ENCODE measurements at places on chromosomes 11 and 22.

GRCh38 chr11:102061276-102061675, 14.0 kb downstream of the CFAP300 start:
- no peak for DNase-seq

- DNase-seq = no peak
Observed at GRCh38 chr11:11065396-11065795, 207.5 kb upstream of the ZBED5 start.

GRCh38 chr11:117457031-117457785, 129.6 kb downstream of the CEP164 start:
- DNase-seq = no peak

GRCh38 chr22:37212174-37212906, at the start of gene SSTR3:
TSS of gene SSTR3 (minus strand) at chr22:37212477. CDS start at chr22:37207803, 4,674 bp downstream.
- DNase-seq = no peak

DNA sequence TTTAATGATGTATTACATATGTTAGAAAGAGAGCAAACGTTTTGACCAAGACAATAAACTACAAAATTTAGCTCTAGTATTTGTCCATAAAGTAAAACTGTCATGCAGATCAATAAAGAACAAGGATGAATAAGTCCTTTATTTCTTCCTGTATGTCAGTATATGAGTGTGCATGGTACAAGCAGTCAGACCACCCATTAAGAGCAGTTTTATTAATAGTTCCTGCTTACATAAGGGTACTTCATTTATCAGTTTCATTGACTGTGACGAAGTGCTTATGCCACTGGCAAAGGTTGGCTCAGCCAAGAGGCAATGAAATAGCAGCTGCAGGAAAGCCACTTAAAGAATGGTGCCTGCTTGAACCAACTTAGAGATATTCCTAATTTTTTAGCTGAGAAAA, 913.0 kb upstream of the CNTN5 start:
- no peak for DNase-seq

- no peak for DNase-seq
Observed at GRCh38 chr11:112784323-112785073, 176.7 kb upstream of the NCAM1 start.

DNA sequence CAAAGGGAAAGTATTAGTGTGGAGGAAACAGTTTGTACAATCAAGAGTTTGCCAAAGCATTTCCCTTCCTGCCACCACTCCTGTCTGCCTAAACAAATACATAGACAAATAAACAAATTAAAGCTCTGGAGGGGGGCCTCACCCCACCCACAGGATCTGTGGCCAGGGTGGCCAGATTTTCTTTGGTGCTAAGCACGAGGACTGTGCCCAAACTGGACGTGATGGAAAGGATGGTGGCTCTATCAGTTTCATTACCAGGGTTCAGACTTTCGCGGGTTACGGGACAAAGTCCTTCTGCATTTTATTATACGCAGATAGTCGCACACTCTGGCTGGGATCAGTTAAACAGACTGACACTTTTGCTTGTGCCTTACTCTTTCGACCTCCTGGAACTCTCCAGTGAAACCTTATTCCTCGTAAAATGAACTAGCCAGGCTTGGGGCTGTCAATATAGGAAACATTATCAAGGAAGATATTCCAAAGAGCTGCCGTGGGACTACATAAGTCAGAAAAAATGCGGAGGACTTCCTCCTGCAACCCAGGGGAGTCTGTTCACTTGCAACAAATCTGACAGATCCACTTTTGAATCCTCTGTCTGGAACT, 11.2 kb downstream of the BARX2 start:
- DNase-seq = no peak

GRCh38 chr11:65036931-65037330, 4.1 kb upstream of the SAC3D1 start:
- DNase-seq = no peak

DNA sequence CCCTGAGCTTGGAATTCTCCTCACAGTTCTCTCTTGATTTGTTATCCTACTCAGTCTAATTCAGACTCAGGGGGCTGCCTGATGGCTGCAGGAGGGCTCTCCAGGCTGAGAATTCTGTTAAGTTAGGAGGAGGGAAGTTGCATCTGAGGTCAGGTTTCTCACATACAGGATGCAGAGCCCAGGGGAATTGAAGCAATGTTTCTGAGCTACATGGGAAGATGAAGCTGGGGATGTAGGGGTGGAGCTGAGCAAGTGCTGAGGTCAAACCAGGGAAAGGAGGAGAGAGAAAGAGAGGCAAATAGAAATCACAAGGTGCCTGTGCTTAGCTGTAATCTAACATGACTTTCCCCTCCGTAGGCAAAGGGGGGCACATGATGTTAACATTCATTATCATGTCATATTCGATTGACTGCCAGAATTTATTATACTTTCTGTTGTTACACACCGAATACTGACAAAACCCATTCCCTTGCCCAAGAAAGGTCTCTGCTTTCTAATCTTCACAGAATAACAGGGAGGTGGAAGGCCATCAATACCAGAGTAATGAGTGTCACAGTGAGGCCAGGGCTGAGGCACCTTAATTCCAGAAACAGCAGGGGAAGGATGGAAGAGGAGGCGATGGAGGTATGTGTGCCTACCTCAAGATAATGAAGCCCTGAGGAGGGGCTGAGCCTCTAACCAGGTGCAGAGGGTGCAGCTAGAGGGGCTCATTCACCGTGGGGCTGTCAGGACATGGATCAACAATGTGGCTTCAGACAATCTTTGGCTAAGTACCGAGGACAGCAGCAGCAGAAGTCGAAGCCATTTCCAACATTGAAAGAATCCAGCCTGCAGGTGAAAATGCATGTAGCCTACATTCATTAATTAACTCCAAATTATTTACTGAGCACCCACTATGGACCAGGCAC, 205.4 kb upstream of the SNX19 start:
- no peak for DNase-seq

DNA sequence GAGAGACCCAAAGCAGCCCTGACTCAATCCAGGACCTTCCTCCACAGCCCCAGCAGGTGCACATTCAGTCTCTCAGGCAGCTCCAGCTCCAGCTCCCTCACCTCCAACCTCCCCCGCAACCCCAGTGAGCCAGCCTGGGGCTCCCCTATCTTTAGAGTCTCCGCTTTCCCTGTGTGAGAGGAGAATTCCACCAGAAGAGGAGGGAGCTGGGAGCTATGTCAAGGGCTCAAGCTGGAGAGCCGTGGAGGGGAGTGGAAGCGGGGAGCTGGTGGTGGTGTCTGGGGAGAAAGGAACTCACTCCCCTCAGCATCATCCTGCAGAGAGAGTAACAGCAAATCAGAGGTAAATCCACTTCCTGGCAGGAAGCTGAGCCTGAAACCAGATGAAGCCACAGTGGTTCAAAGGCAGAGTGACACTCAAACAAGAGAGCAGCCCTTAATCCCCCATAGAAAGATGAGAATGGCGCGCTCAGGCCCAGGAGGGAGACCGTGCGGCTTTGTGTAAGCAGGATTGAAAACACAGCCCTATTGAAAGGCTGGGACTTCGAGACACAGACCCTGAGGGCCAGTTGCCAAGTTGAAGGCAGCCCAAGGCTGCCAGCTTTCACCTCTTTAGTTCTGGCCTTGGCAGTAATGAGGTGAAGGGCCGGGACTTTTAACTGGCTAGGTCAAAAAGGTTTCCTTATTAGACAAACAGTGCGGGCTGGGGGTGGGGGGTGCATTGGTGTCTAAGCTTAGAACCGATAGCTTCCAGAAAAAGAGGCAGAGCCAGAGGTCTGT, 21.4 kb upstream of the CDON start:
- no peak for DNase-seq

DNA sequence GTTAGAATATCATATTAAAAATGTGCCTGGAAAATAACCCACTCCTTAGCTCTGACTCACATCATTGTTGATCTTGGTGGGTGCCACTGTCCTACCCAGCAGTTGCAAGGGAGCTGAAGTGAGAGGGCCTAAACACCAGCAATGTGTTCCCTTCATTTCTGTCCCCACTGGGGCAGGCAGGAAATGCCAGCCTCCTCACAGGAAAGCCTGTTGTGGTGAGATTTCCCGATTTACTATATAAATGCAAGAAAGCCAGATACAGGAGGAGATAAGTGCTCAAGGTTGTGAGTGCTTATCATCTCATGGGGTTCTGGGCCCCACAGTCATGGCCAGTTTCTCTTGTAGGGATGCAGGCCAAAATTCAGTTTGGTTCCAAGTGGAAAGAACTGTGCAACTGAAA, 15.8 kb upstream of the FLI1 start:
- DNase-seq = no peak

DNA sequence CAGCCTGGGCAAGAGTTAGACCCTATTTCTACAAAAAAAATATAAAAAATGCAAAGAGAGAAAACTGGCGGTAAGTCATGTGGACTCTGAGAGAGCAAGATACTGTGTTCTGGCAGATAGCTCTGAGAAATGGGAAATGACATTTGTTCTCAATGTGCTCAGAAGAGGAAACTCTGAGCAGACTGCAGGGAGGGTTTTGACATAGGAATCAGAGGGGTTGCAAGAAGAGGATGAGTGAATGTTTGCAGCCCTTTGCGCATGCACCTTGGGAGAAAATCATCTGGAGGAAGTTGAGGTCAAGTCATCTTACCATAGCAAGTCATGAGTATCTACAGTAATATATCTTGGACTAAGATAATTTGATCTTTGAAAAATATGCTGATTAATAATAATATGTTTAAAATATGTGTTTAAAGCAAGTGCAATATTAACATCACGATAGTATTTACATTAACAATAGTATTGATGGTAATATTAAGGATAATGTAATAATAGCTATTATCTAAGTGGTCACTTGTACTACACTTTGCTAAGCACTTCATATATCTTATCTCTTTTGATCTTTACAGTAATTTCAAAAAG, 2.6 kb downstream of the ACER3 start:
- no peak for DNase-seq

- no peak for DNase-seq
Observed at GRCh38 chr11:114148013-114148382, 88.5 kb downstream of the ZBTB16 start.

GRCh38 chr11:13316528-13316961, 39.0 kb downstream of the BMAL1 start:
- DNase-seq = no peak

GRCh38 chr22:29940526-29940925, 57.6 kb downstream of the MTMR3 start:
- DNase-seq = no peak

DNA sequence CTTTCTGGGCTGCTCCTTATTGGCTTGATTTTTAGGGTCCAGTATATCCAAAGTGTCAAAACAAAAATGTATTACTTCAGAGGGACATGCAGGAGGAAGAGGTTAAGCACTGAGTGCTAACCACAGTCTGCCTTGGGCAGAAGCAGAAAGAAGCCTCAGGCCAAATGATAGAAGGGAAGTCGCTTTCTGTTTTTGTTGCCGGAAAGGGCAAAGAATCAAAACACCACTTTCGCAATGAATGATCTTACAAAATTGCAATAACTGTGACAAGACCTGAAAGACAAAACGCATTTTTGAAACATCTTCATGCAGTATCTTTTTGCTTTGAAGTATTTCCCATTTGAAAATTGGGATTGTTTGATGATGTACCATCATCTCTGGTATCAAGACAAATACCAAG, 70.1 kb upstream of the PICALM start:
- DNase-seq = no peak

GRCh38 chr11:130115218-130115617, 44.4 kb upstream of the ST14 start:
- DNase-seq = no peak

GRCh38 chr22:28032861-28033260, 113.8 kb upstream of the PITPNB start:
- no peak for DNase-seq

- DNase-seq = no peak
Observed at GRCh38 chr11:78564490-78565467, 9.9 kb downstream of the NARS2 start.

DNA sequence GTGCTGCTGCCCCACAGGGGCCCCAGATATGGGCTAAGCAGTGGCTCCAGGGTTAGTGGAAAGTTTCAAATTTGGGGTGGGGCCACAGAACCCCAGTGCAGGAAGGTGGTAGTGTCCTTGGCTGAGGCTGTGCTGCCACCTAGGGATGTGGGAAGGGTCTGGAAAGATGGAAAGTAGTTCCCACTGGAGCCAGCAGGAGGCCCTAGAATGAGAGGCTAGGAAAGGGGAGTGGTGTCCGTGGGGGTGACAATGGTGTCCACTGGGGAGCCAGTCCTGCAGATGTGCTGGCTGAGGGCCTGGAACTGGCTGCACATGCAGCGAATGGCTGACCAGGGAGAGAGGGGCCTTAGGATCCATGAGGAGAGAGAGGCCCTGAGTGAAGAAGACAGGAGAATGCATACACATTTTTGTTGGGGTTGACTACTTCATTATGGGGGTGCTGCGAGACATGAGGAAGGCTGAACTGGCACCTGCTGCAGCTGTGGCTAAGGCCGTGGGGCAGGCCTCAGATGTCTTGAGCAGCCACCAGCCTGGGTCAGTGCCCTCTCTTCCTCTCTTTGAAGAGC, 21.1 kb downstream of the RFPL3 start:
- DNase-seq = no peak

GRCh38 chr11:36684840-36685801, 87.1 kb upstream of the RAG2 start:
- DNase-seq = peak; percentile 13

DNA sequence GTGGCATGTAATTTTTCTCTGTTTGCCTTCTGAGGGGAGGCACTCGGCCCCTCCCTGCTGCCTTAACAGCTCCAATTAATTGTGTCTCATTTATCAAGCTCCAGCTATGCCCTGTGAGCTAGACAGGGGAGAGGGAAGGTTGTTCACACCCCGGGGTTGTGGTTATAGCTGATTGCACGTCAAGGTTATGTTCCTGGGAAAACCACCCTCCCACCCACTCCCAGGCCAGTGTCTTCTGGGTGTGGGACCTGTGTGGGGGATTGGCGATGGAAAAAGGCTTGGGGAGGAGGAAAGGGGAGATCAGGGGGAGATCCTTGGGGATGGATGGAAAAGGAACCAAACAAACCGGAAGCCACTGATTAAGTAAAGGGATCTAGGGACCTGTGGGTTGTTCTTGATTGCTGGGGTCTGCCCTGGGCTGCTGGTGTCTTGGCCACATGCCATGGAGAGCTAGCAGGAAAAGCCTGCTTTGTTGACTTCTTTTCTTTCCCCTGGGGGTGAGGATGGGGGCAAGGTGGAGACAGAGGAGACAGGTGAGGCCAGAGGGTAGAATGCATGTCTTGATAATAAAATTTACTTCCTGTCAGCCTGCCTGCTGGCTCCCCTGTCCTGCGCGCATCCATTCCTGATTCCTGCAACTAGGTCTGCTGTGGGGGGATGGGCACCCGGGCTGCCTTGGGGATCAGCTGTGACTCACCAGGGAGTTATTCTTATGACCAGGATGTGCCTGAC, 13.5 kb upstream of the SORL1-AS1 start:
- peak; percentile 24 for DNase-seq

GRCh38 chr11:114774599-114775361, 96.5 kb downstream of the NXPE2 start:
- DNase-seq = no peak

- DNase-seq = no peak
Observed at GRCh38 chr22:37692627-37693285, 4.1 kb upstream of the TRIOBP start.
